ENCODE measurements at places on chromosomes 13 and 19.

DNA sequence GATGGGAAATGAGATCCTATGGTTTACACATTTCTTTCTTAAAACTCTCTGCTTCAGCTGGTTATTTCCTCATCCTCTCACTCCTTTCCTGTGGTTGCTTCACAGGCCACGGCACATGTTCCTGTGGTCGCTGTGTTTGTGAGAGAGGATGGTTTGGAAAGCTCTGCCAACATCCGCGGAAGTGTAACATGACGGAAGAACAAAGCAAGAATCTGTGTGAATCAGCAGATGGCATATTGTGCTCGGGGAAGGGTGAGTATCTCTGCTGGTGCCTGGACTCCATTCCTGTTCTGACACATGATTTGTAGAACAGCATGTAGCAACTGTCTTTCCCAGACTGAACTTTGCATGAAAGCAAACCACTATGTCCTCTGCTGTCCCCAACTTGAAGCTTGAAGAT, 254.2 kb downstream of the ITGBL1 start:
- peak; percentile 97 for DNase-seq

DNA sequence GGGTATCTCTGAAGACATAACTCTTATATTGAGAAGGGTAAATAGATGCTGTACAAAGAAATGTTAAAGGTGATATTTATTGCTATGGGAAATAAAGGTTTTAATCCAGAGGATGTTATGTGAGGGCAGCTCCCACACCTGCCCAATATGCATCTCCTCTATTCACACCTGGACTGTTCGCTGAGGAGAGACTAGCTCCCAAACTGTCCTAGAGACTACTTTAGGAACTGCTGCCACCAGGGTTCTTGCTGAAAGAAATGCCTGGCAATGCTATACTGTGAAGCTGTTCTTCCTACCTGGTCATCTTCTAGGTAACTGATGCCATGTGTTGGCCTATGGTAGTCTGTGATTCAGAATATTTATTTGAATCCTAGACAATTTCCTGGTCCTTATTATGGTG, 1421.5 kb upstream of the SPRY2 start:
- no peak for DNase-seq

DNA sequence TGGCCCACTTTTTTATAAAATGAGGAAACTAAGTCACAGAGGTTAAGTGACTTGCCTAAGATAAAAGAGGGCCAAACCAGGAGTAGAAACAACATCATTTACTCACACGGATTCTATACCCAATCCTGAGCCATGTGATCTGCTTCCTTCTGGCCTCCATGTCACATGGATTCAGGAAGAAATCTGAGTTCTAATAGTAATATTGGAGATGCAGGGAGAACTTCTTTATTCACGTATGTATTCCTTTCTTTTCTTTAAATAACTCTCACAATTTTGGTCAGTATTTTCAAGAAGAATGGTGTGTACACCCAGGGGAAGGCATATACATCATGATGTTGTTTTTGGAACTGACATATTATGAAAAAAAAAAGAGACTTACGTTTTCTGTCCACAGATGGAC, 1.8 kb downstream of the POSTN start:
- DNase-seq = no peak

DNA sequence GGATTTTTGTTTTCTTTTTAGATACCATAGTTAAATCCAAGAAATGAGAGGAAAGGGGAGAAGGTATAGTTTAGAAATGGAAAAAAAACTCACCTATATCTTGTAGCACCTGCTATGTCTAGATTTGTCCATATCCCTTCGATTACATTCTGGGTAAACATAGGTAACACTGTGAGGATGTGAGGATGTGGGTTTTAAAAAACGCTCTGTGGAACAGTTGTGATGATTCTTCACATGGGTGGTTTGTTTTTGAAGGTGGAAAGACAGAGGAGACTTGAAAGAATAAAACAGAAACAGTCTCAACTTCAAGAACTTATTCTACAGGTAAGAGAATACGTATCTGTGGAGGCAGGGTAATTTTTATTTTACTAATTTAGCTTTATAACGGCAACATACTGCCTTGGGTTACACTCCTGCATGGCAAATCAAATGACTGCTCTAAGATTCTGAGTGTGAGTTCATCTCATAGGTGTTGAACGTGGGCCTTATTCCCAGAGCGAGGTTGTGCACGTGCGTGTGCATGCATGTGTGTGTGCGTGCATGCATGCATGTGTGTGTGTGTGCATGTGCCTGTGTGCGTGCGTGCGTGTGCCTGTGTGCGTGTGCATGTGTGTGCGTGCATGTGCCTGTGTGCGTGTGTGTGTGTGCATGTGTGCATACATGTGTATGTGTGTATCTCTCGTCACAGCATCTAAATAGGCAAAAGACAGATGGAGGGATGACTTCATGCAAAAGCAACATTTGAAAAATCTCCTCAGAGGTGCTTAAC, 23.5 kb downstream of the ATP4B start:
- no peak for DNase-seq

DNA sequence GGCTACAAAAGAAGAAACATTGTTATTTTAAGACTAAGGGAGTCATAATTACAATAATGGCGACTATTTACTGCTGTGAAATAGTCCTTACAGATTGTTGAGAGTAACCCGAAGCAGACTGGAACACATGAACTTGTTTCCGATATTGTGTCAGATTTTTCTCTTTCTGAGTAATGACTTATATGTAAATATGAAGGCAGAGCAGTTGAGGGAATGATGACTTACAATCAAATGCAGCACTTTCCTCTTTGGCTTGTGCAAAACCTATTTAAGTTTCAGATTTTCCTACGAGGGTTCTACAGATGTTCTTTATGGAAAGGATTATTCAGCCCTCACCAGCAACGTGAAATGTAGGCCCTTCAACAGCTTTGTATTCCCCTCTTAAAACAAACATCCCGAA, 198.6 kb downstream of the RGCC start:
- no peak for DNase-seq
